ENCODE measurements at places on chromosomes 3 and 15.
A peak's percentile ranks its signal among the peaks of the same experiment; 100 is the strongest.

DNA sequence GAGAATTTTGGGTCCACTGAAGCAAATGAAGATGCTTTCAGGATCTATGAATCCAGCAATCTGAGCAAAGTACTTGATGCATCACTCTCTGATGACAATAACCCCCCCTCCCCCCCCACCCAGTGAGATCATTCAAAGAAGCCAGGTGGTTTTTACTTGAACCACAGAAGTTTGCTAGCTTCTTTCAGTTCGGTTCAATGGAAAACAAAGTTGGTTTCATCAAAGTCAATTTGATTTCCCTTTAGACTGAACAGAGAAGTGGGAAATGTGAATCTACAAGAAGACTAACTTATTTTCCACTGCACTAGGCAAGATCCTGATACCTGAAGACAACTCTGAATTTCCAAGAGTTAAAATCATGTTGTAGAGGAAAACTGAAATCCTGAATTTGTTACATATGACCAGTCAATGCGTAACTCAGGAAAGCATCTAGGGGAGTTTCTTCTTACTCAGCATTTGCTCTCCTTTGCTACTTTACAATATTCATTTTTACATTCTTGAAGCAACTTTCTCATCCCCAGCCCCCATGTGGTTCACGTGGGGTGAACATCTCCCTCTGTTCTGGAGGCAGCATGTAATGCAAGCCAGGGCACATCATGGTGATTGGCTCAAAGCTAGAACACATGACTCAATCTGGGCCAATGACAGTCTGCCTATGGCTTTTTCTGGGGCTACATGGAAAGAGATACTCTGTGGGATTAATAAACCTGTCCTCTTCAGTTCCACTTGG is 572.6 kb downstream of the FOXP1 start:
- DNase-seq: no peak

GRCh38 chr15:90002428-90002844 is 1.3 kb downstream of the ZNF710 start:
- no peak for DNase-seq

DNA sequence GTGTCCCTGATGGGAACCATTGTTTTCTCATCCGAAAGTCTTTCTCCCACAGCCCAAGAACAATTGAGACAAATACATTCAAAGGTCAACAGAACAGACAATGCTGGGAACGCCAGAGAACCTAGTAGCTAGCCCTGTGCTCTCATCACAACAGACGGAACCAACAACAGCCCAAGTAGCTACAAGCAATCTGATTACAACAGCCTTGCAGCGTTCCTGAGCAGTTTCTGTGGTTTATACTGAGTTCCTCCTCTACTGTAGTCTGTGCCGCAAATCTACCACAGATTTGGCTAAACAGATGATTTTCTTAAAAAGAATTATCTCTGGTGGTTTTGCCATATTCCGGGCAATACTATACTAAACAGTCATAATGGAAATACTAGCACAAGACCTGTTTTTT is 435.6 kb downstream of the MECOM start:
- peak; percentile 95 for DNase-seq

DNA sequence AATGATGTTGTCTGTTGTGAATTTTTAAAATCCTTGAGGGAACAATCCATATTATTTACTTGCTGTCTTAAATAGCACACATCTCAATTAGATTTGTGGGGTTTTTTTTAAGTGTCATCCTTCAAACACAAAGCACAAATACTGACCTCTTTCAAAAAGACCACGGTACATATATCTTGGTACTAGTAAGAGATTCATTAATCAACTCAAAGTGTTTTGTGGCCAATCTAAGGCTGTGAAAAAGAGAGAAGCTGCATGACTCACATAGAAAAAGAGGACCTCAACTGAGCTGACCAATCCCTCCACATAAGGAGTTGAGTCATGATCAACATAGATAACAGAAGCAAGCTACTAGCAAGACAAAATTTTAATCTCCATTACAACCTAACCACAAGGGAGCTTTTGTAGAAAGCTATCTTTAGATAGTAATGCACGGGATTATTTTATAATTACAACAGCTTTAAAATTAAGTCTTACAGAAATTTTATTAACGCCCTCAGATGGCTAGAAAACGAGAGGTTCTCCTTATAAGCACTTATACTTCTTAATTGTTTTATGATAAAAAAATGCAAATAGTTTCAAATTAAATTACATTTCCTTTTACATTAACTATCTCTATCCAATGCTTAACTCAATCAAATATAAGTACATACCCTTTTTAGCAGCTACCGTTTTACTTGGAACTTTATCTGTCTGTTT is 60.5 kb downstream of the TOP2B start:
- peak; percentile 97 for DNase-seq

DNA sequence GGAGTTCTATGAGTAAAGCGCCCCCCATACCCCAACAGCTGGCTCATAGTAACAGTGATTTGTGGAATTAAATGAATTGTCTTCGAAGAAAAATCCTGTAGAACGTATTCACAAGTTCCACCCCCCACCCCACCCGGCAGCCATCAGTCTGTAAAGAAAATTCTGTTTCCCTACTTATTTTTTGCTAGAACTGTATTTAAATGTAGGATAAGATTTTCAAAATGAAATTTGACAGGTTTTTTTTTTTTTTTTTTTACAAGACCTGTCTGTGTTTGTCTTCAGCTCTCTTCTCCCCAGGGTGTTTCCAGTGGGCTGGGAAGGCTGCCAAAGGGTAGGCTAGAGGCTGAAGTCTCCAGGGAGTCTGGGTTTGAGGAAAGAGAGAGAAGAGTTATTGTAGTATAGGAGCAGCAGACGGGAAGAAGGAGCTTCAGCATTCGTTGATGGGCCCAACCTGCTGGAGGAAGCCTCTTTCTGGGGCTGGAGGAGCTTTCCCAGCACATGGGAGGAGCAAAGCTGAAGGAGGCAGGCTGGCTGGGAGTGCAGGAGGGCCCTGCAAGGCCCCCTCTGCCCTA is 130.6 kb upstream of the SEMA6D start:
- no peak for DNase-seq

All from MV-4-11 (cell line).